Vein endothelial cell (primary cell): ENCODE measurements at places on chromosomes 12 and 14. TPM values are rescaled to one million over a fixed set of nuclear protein-coding genes. Genes with fewer than 3 reads are reported as not detected.

JAG2 gene
- total RNA-seq, result 47.0 and 50.1 TPM in 2 replicates

KLRK1 gene
- total RNA-seq, result not detected in 2 replicates

TSPAN11 gene
- 7.2 and 16.5 TPM in 2 replicates for total RNA-seq

FAIM2 gene
- total RNA-seq, result not detected in 2 replicates

ST8SIA1 gene
- total RNA-seq, result under 0.01 TPM in 1 of 2 replicates, not detected in the other

SLC35F4 gene
- total RNA-seq, result not detected in 2 replicates

ERC1 gene
- total RNA-seq, result 34.7 and 35.3 TPM in 2 replicates

TAS2R8 gene
- 0.33 TPM in 1 of 2 replicates, not detected in the other for total RNA-seq

SERPINA6 gene
- total RNA-seq, result not detected in 2 replicates

P2RX2 gene
- not detected in 2 replicates for total RNA-seq

PLEKHD1 gene
- not detected in 2 replicates for total RNA-seq

MLF2 gene
- total RNA-seq, result 141 and 153 TPM in 2 replicates

RPL10L gene
- total RNA-seq, result not detected in 2 replicates

DIO2 gene
- total RNA-seq, result not detected in 2 replicates

IL22 gene
- not detected in 2 replicates for total RNA-seq

GLS2 gene
- total RNA-seq, result not detected in 2 replicates

CAPS2 gene
- under 0.01 and 0.57 TPM in 2 replicates for total RNA-seq
